ENCODE measurements at places on chromosomes 1 and 21.

- no peak for DNase-seq
These were observed 10.2 kb downstream of the MAP7D1 start for GRCh38 chr1:36166136-36166535.

DNA sequence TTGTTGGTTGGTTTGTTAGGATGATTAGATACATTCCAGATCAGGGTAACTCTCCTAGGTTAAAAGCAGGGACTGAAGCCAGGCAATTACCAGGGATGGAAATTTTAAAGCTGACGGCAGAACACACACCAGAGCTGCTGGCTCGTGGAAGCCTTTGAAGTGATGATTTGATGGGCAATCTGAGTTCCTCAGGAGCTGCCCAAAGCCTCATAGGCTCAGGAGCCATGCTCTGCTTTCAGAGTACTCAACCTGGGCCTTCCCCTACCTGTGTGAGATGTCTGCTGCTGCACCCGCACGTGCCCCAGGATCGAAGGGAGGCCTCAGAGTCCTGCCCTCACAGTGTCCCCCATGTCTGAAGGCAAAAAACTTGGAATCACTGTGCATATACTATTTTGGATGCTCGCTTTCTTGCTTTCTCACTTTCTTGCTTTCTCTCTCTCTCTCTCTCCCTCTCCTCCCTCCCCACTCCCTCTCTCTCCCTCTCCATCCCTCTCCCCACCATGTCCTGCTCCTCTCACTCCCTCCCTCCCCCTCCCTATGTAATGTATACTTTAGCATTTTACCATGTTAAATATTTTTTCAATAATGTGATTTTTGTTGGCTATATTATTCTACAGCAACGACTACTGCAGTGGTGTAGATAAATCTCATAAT lies 18.0 kb downstream of the MGST3 start:
- no peak for DNase-seq

DNA sequence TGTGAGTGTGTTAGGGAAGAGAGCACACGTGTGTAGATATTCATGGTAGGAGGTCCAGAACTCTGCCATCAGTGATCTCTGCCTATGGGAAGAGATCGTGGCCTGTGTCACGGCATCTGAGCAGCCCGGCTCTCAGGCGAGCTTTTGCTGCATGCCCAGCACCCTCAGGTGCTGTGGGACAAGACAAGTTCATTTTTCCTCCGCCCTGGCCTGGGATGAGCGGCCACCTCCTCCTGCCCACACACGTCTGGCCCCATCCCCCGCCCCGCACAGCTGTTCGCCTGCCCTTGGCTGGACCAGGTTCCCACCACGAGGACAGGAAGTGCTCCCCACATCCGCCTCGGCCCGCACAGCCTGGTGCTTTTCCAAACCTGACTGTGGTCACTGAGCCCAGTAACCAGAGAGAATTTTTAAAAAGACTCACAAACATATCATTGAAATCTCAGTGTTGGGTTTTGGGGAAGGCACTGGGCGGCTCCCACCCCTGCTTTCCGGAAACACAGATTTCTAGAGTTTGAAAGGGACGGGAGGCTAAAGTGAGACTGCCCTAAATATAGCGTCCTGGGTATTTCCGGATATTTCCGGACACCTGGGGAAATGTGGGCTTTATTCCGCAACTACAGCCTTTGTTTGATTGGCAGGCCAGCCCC lies 18.0 kb downstream of the BMP8A start:
- no peak for DNase-seq

GRCh38 chr1:202068596-202068995 lies 54.1 kb upstream of the GPR37L1 start:
- DNase-seq: no peak

- DNase-seq: no peak
These were observed 122.8 kb downstream of the SYF2 start for GRCh38 chr1:25109531-25109951.

DNA sequence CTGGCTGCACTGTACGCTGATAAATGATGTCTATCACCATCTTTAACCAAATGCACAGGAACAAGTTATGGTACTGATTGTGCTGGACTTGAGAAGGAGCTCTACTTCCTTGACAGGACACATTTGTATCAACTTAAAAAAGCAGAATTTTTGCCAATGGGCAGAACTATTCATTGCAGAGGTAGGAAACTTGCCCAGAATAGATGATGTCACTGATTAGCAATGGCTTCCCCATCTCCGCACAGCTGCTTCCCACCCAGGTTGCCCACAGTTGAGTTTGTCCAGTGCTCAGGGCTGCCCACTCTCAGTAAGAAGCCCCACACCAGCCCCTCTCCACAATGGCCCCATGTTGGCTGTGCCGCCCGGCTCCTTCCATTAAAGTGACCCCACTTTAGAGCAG lies 33.4 kb downstream of the CAPN2 start:
- no peak for DNase-seq
